ENCODE measurements at places on chromosomes 1 and 21.

DNA sequence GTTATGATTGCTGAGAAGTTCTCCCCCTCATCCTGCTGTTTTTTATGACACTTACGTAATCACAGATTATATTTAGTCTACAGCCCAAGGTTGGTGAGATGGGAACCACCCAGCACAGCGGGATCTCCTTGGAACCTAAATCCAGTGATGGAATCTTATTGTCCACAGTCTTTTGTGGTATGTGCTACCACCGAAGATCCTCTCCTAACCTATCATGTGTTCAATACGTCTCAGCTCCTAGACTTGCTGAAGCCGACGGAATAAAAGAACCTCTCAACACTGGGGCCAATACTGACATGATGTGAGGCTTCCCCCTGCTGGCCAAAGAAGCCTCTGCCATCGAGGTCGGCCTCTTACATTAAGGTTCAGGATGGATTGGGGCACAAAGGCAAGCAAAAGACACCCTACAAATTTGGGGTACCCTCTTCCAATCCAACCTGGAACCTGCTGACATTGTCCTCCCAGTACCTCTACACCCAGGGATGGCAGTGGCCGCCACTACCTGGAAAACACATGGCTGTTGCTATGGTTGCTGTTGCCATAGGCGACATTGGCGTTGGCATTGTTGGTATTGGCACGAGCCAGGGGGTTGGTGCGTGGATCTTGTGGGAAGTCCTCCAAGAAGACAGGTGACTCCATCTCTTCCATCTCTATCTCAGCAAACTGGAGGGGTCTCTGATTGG is 19.4 kb upstream of the KIF21B start:
- no peak for DNase-seq

- peak; percentile 71 for DNase-seq
Measured at GRCh38 chr1:21963477-21964217, 13.2 kb upstream of the CELA3B start.

DNA sequence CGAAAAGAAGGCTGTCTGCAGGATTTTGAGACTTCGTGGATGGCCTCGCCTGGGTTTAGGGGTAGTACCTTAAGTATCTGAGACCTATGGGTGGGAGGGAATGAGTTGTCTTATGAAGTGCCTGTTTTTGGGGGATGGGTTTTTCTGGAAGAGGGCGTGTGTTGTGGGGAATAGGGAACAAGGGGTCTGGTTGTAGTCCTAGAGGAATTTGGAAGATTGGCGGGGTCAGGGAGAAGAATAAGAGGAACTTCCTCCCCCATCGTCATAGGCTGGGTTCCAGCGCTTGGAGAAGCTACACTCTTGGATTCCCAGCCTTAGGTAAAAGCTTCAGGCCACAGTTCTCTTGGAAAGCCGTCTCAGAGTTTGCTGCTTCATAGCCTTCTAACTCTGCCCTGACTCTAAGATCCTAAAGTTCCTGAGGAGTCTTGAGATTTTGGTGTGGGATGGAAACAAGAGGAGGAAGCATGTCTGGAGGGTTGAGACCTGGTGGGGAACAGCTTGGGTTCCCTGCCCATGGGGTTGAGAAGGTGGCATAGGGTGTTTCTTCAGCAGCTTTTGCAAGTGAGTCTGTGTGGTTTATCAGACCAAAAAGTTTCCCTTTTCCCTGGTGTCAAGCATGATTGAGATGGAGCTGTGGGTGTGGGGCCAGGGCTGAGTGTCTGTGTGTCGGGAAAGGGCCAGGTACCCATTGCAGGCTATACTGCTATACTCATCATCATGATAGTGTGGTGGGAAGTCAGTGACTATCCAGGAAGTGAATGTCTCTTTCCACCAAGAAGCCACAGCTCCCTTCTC is 1.8 kb downstream of the VANGL2 start:
- DNase-seq = no peak

- no peak for DNase-seq
Measured at GRCh38 chr1:212752252-212752933, 39.2 kb downstream of the NSL1 start.

- no peak for DNase-seq
Measured at GRCh38 chr1:180811298-180811697, 101.4 kb upstream of the KIAA1614 start.

DNA sequence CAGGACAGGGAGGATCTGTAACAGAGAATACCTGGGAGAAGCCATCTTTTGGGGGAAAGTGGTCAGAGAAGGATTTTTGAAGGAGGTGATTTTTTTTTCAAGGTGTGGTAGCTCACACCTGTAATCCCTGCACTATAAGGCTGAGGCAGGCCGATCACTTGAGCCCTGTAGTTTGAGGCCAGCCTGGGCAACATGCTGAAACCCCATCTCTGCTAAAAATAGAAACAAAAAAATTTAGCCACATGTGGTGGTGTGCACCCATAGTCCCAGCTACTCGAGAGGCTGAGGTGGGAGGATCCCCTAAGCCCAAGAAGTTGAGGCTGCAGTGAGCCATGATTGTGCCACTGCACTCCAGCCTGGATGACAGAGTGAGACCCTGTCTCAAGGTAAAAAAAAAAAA is 67.4 kb upstream of the ARTN start:
- no peak for DNase-seq

DNA sequence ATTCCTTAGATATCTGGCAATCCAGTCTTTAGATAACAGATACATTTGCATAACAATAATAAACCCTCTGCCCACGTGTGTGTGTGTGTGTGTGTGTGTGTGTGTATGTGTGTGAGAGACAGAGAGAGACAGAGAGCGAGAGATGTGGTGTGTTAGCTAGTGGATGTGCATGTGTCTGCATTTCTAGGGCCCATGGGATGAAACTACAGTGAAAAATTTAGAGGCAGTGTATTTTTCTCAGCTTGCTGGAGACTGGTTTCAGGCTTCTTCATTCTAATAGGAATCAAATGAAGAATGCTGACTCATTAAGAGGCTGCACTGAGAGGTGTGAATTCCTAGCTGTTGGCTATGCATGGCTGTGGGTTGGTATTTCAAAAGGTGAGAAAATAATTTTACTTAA is 303.2 kb downstream of the LMX1A start:
- DNase-seq = no peak

- no peak for DNase-seq
Measured at GRCh38 chr1:55468142-55468795, 253.1 kb upstream of the USP24 start.

GRCh38 chr1:18278946-18279345 is 171.3 kb downstream of the IGSF21 start:
- no peak for DNase-seq

GRCh38 chr1:22975694-22976093 is 3.0 kb upstream of the LACTBL1 start:
- no peak for DNase-seq

- DNase-seq = peak; percentile 50
Measured at GRCh38 chr1:153677718-153678518, 570 bp upstream of the NPR1 start.
